Endothelial cell (in vitro differentiated cells): ENCODE measurements at places on chromosomes 12 and 14. TPM values are rescaled to one million over a fixed set of nuclear protein-coding genes. Genes with fewer than 3 reads are reported as not detected.

The FAM186B gene
- total RNA-seq = 1.9 TPM

GRCh38 chr14:41805633-41806032 is 199.0 kb downstream of the LRFN5 start:
- H3K27me3 ChIP-seq = no peaks in the 10 kb centered on the region
- no peak overlapping the region for H3K27ac ChIP-seq
- H3K4me1 ChIP-seq = no peaks in the 10 kb centered on the region
- H3K4me3 ChIP-seq = no peak overlapping the region

- no peak for DNase-seq
- H3K36me3 ChIP-seq = peaks cover 4% of the 10 kb centered on the region
- peaks cover 2% of the 10 kb centered on the region for H3K4me1 ChIP-seq
- H3K4me3 ChIP-seq = no peak overlapping the region
- H3K27me3 ChIP-seq = peaks cover 14% of the 10 kb centered on the region
Measured at GRCh38 chr12:132474237-132474741, 15.7 kb upstream of the FBRSL1 start.

DNA sequence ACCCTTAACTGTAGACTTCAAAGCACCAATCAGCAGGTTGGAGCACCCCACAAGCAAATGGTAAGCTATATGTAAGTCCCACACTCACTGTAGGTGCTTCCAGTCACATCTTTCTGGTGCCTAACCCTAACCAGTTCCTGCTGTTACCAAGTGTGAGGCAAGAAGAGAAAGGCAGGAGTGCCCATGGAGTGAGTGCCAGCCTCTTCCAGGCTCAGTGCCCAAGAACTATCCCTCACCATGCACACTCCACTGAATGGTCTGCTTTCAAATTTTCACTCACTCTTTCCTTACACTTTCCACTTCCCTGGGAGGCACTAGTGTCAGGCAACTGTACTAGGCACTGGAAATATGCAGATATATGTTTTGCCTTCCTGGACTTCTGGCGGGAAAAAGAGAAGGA is 62.2 kb upstream of the ZDHHC17 start:
- no peak overlapping the region for H3K27ac ChIP-seq
- no peak overlapping the region for H3K4me3 ChIP-seq
- no peak for DNase-seq
- peaks cover 5% of the 10 kb centered on the region for H3K27me3 ChIP-seq

- H3K27me3 ChIP-seq = no peaks in the 10 kb centered on the region
- no peak overlapping the region for H3K4me3 ChIP-seq
- H3K27ac ChIP-seq = no peak overlapping the region
- H3K36me3 ChIP-seq = no peaks in the 10 kb centered on the region
Measured at GRCh38 chr12:65643171-65643570, 181.1 kb upstream of the HMGA2 start.

DNA sequence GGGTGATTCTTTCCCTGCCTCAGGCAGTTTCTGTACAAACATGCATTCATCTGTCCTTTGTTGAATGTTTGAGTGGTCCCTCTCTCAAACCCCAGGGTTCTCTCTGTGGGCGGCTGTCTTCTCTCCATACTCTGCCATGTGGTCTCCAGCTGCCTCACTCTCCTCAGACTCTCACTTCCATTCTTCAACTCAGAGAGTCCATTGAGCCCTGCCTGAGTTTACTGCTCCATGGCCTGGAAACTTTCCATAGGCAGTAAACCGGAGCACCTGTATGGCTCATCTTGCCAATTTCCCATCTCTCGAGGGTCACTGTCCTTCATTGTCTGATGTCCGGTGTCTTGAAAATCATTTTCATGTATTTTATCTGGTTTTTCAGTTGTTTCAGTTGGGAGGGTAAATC is 11.3 kb downstream of the C14orf132 start:
- peaks cover 10% of the 10 kb centered on the region for H3K27me3 ChIP-seq
- H3K36me3 ChIP-seq = peaks cover 4% of the 10 kb centered on the region
- no peak for DNase-seq
- no peaks in the 10 kb centered on the region for H3K4me1 ChIP-seq
- no peak overlapping the region for H3K4me3 ChIP-seq
- H3K27ac ChIP-seq = no peak overlapping the region

DNA sequence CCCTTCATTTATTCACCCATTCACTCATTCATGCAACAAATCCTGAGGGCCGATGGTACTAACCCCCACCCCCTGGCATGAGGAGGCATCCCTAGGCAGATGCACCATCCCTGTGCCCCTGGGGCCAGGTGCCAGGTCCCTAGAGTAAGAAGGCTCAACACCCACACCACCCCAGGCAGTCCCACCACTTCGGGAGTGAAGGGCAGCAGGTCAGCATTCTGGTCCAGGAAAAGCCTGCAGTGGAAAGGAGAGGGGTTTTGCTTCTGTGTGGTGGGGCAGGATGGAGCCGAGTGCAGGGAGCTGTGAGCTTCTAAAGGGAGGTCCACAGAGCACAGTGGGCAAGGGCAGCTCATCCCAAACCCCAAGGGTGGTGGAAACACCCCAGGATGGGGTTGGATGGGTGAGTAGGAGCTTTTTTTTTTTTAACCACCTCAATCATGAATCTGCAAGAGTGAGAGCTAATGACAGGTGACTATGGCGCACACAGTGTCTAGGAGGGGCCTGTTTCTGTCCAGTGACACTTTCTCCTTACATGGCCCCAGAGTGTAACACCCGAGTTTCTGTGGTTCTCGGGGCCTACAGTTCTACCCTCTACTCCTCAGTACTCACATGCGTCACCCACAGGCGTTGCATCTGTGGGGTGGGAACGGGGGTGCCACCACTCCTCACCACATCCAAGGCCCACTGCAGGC is 414.3 kb downstream of the TMEM121 start:
- no peak overlapping the region for H3K4me3 ChIP-seq
- peaks cover 8% of the 10 kb centered on the region for H3K36me3 ChIP-seq
- H3K4me1 ChIP-seq = no peaks in the 10 kb centered on the region
- peaks cover 15% of the 10 kb centered on the region for H3K27me3 ChIP-seq

The VASH1 gene
- 166 TPM for total RNA-seq

- no peaks in the 10 kb centered on the region for H3K36me3 ChIP-seq
- no peak overlapping the region for H3K4me3 ChIP-seq
- no peak overlapping the region for H3K27ac ChIP-seq
Measured at GRCh38 chr12:5246196-5246595, 185.7 kb upstream of the NTF3 start.

- H3K36me3 ChIP-seq = no peaks in the 10 kb centered on the region
- H3K4me3 ChIP-seq = no peak overlapping the region
- H3K27me3 ChIP-seq = peaks cover 5% of the 10 kb centered on the region
- no peak for DNase-seq
- no peaks in the 10 kb centered on the region for H3K4me1 ChIP-seq
- no peak overlapping the region for H3K27ac ChIP-seq
Measured at GRCh38 chr12:46524778-46525177, 152.2 kb upstream of the SLC38A2 start.

- H3K4me3 ChIP-seq = no peak overlapping the region
- peaks cover 2% of the 10 kb centered on the region for H3K4me1 ChIP-seq
- DNase-seq = no peak
- H3K27me3 ChIP-seq = peaks cover 11% of the 10 kb centered on the region
- H3K27ac ChIP-seq = no peak overlapping the region
Measured at GRCh38 chr14:94052662-94053061, 26.5 kb downstream of the OTUB2 start.

DNA sequence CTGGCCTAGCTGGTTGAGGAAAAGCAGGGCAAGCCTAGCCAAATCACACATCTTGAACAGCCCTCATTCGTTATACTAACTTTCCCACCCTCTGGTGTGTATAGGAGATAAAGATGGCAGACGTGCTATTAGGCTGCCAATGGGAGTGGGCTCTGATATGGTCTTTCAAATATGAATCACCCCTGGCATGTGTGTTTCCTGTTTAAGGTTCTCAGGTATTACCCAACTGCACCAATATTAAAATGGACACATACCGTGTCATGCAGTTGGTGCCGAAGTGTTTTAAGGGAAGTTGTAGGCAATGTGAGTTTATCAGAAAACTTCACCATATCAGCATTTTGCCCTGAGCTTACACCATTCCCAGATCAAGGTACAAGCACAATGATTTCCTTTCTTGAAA is 33.4 kb downstream of the CHST11 start:
- DNase-seq = no peak
- H3K27ac ChIP-seq = no peak overlapping the region
- H3K4me3 ChIP-seq = no peak overlapping the region
- H3K27me3 ChIP-seq = peaks cover 3% of the 10 kb centered on the region
- no peaks in the 10 kb centered on the region for H3K36me3 ChIP-seq

The ACVR1B gene
- total RNA-seq = 30.5 TPM

- no peaks in the 10 kb centered on the region for H3K36me3 ChIP-seq
- no peaks in the 10 kb centered on the region for H3K4me1 ChIP-seq
- H3K27ac ChIP-seq = no peak overlapping the region
- H3K4me3 ChIP-seq = no peak overlapping the region
Measured at GRCh38 chr14:42535397-42535796, 928.7 kb downstream of the LRFN5 start.

DNA sequence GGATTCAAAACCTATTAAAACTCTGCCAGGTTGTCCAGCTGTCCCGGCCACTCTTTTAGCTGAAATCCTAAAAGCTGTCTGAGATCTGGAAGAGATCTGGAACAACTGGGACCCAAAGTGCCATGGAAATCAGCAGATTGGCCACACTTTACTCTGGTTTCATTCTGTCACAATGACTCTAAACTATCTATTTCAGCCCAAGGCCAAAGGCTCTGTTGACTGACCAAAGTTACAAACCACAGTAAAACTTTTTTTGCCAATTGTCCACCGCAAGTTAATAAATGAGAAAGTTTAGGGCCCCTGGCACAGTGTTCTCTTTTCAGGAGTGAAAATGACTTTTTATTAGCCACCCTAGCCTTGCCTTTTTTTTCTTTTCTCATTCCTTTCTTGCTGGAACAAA is 113.4 kb upstream of the CPM start:
- DNase-seq = no peak
- no peaks in the 10 kb centered on the region for H3K36me3 ChIP-seq
- H3K27ac ChIP-seq = no peak overlapping the region
- H3K4me1 ChIP-seq = no peaks in the 10 kb centered on the region

The P2RX7 gene
- 0.82 TPM for total RNA-seq
